ENCODE measurements at places on chromosomes 1 and 21.

DNA sequence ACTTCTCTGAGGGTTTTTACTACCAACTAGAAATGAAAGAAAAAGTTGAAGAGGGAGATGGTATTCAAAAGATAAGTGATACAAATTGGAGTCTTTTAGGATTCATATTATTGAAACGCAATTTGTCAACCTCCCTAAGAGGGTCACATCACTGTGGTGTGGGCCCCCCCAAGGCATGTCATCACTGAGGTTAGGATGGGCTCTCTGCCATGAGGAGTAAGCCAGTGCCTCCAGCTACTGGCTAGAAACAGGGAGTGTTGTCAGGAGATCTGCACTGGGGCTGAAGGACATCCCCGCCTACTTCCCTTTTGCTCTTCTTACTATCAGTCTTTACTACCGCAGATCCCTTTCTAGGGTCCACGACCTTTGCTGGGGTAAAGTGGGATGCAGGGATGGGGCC, 25.9 kb downstream of the ITSN1 start:
- DNase-seq = no peak

- DNase-seq = no peak
Observed at GRCh38 chr1:162612606-162613400, 19.5 kb upstream of the DDR2 start.

DNA sequence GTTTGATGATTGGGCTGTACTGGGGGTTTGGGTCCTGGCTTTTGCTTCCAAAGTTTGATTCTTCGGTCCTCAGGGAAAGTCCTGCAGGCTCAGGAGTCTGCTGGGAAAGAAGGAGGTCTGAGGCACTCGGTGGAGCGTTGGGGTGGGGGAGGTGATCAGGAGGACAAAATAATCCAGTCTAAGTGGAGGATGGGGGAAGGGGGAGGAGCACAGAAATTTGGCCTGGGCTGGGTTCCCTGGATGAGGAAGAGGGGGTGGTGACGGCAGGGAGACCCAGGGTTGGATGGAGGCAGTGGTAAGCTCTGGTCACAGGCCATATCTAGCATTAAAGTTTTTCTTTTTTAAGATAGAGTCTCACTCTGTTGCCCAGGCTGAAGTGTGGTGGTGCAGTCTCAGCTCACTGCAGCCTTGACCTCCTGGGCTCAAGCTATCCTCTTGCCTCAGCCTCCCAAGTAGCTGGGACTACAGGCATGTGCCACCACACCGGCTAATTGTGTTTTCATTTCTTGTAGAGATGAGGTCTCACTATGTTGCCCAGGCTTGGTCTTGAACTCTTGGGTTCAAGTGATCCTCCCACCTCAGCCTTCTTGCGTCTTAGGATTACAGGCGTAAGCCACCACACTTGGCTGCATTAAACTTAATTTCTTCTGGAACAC, 6.8 kb downstream of the SH2D2A start:
- no peak for DNase-seq

DNA sequence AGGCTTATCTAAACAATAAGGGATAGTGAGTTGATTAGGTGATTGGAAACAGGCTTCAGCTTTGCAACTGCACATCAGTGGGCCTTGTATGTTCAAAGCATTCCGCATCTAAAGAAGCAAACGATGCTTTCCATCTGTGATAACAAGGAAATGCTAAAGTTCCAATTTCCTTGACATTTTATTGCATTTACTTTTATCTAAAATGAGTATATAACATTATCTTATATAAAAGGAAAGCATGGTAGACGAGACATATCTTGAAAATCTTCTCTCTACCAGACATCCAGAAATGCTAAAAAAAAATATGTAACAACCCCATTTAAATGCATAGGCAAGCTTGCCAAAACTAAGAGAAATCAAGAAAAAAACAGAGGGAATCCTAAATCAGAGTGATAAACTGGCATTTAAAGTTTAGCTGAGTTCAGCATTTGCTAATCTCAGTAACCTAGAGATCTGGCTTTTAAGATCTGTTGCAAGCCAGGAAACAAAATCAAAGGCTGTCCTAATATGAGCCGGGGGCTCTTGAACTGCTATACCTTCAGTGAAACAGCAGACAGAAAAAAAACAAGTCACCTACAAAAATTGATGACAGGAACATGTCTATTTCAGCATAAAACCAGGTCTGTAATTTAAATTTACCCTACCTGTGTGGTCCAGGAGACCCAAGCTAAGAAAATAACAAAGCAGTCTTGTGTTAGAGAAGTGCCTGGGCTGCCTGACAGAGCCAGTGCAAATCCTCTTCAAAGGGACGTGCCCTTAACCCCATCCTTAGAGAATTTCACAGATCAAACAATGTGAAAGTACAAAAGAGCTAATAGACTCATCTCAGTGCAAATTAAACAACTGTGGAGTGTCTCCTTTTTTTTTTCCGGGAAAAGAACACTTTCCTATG, 3.1 kb upstream of the RGS13 start:
- no peak for DNase-seq

DNA sequence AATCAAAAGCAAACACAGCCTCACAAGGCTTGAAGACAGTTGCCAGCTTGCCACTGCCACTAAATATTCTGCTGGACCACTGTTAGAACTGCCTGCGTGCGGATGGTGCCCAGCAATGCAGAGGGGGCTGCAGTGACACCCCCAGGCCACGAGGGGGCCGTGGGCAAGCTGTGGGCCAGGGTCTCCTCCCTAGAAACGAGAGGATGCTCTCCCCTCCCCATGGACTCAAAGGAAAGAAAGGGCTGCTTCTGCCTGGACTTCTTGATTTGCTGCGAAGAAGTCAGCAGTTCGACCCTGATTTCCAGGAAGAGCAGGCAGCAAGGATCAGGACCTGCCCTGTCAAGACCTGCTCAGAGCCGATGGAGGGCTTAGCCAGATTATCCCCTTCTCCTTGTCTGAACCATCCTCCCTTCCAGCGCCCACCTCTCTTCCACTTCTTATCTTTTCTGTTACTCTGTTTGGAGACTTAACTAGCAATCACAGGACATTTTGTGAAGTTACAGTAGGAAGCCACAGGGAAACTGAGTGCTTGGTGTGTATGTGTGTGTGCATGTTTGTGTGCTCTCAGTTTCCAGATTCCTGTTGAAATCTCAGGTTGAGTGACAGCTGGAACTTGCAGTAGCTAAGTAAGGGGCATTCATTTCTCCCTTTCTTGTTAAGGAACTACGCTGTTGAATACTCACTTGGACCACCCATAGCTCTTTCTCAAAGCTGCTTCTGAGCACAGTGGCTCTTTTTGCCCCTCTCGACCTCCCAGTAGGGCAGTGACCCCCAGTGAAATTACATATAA, 2.7 kb downstream of the MAN1C1 start:
- peak; percentile 71 for DNase-seq

DNA sequence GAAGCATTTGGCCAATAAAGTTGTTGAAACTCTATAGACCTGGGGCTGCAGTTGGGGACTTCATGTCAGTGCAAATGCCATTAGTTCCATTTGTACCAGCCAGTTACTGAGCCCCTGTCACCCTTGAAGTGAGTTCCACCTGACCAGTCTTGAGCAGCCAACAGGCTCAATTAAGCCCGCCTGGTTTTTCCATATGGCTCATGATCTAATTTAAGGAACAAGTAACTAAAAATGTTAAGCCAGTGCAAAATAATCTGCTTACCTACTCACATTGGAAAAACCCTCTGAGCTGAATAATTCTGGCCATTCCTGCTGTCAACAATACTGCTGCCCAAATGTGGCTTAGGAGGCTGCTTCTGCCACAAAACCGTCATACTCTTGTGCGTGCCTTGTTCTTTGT, 21.6 kb downstream of the NSUN4 start:
- no peak for DNase-seq

- DNase-seq = no peak
Observed at GRCh38 chr21:35475762-35476161, 426.7 kb upstream of the RUNX1 start.

Data from CD8-positive, alpha-beta T cell (primary cell).